ENCODE measurements at places on chromosomes 5 and 9. TPM values are rescaled to one million over a fixed set of nuclear protein-coding genes. Genes with fewer than 3 reads are reported as not detected.

The FRRS1L gene
- total RNA-seq: under 0.01 TPM

DNA sequence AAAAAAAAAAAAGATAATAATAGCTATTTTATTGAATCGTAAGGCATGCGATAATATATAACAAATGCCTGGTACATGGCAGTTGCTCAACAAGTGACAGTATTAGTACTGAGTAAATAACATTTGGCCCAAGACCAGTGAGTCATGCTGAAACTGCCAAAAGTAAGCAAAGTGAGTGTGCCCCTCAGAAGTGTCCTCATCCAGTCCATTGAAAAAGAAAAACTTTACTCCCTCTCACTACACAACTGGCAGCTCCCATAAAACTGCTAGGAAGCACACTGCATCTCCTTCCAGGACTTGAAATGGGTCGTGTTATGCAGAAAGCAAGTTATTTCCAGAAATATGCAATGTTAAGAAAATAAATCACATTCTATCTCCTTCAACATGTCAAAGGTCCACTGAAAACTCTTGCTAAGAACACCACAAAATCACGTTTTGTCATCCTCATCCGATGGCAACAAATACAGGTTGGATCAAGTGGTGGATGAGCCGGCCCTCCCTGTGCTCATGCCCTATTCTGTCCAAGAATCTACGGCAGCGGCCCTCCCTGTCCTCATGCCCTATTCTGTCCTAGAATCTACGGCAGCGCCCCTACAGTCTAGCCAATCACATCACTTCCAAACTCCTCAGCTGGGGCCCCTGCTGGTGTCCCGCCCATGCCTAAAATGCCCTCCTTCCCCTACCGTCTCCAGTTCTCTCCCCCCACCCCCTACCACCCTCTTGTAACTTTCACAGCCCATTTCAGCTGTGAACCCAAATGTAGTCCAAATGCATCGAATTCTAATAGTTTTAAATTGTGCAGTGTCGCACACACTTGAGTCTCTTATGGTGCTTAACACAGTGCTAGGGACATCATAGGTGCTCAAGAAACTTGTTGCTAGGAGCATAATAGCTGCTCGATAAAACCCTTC lies 12.5 kb downstream of the PTCH1 start:
- peak; percentile 61 for DNase-seq

DNA sequence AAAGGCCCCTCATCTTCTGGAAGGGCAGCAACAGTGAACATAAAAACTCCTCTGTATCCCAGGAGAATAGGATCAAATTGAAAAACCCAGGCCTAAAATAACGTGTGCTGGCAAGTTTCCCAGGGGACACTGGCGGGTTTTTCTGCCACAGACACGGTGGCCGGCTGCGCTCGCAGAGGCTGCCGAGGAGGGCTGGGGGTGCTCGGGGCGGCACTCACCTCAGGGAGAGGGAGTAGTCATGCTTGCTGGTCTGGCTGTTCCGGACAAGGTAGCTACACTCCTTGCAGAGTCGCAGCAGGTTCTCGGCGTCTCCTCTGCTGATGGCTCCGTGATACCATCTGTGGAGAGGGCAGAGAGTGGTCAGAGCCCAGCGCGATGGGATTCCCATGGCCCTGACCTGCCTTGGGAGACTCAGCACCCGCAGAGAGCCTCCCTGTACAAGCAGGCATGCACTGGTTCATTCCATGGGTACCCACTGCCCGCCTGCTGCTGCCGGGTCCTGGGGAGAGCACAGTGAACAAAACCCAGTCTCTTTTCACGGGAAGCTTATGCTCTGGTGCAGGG lies 44.6 kb upstream of the SLC25A51 start:
- no peak for DNase-seq

The OGN gene
- total RNA-seq: not detected

The SPEF2 gene
- total RNA-seq: 1.6 TPM

All from LHCN-M2 (cell line).